ENCODE measurements at places on chromosomes 1 and 21. TPM values are rescaled to one million over a fixed set of nuclear protein-coding genes. Genes with fewer than 3 reads are reported as not detected.
A peak's percentile ranks its signal among the peaks of the same experiment; 100 is the strongest.

Gene SLC35F3
- 6.4 TPM for total RNA-seq

Gene CADM3
- not detected for total RNA-seq

Gene TSSK3
- total RNA-seq, result 1.6 TPM

DNA sequence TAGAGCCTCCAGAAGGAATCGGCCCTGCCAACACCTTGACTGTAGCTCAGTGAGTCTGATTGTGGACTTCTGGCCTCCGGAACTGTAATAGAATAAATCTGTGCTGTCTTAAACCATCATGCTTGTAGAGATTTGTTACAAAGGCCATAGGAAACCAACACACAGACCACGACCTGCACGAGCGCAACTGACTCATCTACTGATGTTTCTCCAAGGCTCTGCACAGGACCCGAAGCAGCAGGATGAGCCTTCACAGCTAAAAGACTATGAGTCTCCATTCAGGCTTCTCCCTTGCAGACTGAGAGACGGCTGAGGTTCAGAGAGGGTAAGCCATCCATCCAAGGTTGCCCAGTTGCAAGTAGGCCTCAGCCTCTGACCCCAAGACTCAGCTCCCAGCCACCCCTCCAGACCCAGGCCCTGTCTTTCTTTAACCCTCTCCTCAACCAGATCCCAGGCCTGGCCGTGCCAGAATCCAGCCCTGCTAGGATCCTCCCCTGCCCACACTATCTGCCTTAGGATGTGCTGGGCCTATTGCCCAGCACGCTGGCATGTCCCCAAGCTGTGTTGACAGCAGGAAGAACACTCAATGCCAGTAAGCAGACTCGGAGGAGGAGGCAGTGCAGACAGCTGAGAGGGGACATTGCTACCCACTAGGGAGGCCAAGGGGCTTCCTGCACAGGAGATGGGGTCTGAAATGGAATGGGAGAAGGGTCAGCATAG lies 109.0 kb downstream of the HMGB4 start:
- no peak overlapping the region for H3K27ac ChIP-seq
- no peaks in the 10 kb centered on the region for H3K4me1 ChIP-seq
- H3K27me3 ChIP-seq, result peaks cover 43% of the 10 kb centered on the region
- no peak overlapping the region for H3K4me3 ChIP-seq

GRCh38 chr1:115310581-115311473 lies 27.2 kb downstream of the NGF start:
- no peak overlapping the region for H3K27ac ChIP-seq
- no peaks in the 10 kb centered on the region for H3K27me3 ChIP-seq
- H3K4me3 ChIP-seq, result no peak overlapping the region
- DNase-seq, result no peak
- no peaks in the 10 kb centered on the region for H3K4me1 ChIP-seq

GRCh38 chr1:1273512-1274298 lies at the start of gene UBE2J2:
Gene UBE2J2 (minus strand): TSS chr1:1273854. CDS start chr1:1267992, 5,862 bp downstream.
- H3K27ac ChIP-seq, result peak within 1 kb of the TSS; percentile 94
- H3K4me3 ChIP-seq, result peak within 1 kb of the TSS; percentile 95
- peaks cover 34% of the 10 kb centered on the region for H3K4me1 ChIP-seq
- H3K36me3 ChIP-seq, result peaks cover 4% of the 10 kb centered on the region
- DNase-seq, result peak; percentile 67
